Keratinocyte (primary cell): ENCODE measurements at places on chromosomes 3 and 15. TPM values are rescaled to one million over a fixed set of nuclear protein-coding genes. Genes with fewer than 3 reads are reported as not detected.

GRCh38 chr3:37554364-37554763 is 307.3 kb upstream of the CTDSPL start:
- no peaks in the 10 kb centered on the region for H3K36me3 ChIP-seq
- H3K4me3 ChIP-seq, result no peak overlapping the region
- H3K27ac ChIP-seq, result no peak overlapping the region
- no peak for DNase-seq
- no peaks in the 10 kb centered on the region for H3K27me3 ChIP-seq

- H3K4me3 ChIP-seq, result no peak overlapping the region
- no peak overlapping the region for H3K27ac ChIP-seq
- H3K36me3 ChIP-seq, result no peaks in the 10 kb centered on the region
- DNase-seq, result no peak
Observed at GRCh38 chr3:57160076-57160764, 4.9 kb downstream of the IL17RD start.

- H3K4me1 ChIP-seq, result no peaks in the 10 kb centered on the region
- DNase-seq, result no peak
- no peak overlapping the region for H3K4me3 ChIP-seq
- no peaks in the 10 kb centered on the region for H3K27me3 ChIP-seq
Observed at GRCh38 chr3:127296166-127296565, 8.3 kb upstream of the PRR20G start.

DNA sequence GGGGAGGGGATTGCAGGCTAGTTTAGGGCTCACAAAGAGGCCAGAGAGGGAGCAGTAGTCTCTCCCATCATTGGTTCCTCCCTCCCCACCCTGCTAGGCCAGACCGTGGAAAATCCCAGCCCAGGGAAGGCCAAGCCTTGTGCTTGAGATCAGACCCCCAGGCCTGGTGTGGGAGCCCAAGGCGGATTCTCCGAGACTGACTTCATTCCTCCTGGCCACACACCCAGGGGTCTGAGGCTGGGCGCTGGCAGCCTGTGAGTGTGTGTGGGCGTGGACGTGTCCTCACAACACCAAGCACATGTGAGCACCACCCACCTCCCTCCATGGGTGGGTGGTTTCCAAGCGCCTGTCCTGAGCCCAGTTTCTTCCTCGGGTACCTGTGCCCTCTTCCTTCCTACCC is 4.1 kb downstream of the LOXL1 start:
- no peak overlapping the region for H3K27ac ChIP-seq
- no peak overlapping the region for H3K4me3 ChIP-seq
- H3K27me3 ChIP-seq, result no peaks in the 10 kb centered on the region
- H3K36me3 ChIP-seq, result no peaks in the 10 kb centered on the region
- no peak for DNase-seq

GRCh38 chr3:55074796-55075195 is 146.9 kb upstream of the LRTM1 start:
- no peak overlapping the region for H3K27ac ChIP-seq
- no peaks in the 10 kb centered on the region for H3K27me3 ChIP-seq
- no peaks in the 10 kb centered on the region for H3K4me1 ChIP-seq
- no peak overlapping the region for H3K4me3 ChIP-seq

DNA sequence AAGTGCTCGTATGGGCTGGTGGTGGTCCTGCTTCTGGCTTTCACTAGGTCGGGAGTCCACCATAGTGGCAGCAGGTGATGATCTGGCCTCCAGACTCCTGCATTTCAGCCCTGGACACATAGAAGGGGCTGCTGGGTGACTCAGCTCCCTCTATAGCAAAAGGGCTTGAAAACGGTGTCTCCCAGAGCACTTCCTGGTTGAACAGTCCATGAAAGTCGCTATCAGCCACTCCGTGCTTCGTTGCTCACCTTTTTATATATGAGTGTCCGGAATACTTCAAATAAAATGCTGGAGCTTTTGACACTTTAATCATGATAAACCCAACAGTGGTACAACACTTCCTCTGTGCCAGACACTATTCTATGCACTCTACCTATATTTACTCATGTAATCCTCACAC is 213.2 kb downstream of the PDZRN3 start:
- no peaks in the 10 kb centered on the region for H3K4me1 ChIP-seq
- no peak overlapping the region for H3K27ac ChIP-seq
- H3K27me3 ChIP-seq, result no peaks in the 10 kb centered on the region
- no peak for DNase-seq

GRCh38 chr3:10666621-10667020 is 149.4 kb upstream of the SLC6A11 start:
- H3K4me1 ChIP-seq, result no peaks in the 10 kb centered on the region
- no peaks in the 10 kb centered on the region for H3K36me3 ChIP-seq
- DNase-seq, result no peak
- H3K27me3 ChIP-seq, result peaks cover 10% of the 10 kb centered on the region
- no peak overlapping the region for H3K27ac ChIP-seq
- no peak overlapping the region for H3K4me3 ChIP-seq

GRCh38 chr3:30232142-30232541 is 374.3 kb upstream of the TGFBR2 start:
- H3K27me3 ChIP-seq, result no peaks in the 10 kb centered on the region
- H3K36me3 ChIP-seq, result no peaks in the 10 kb centered on the region
- H3K4me3 ChIP-seq, result no peak overlapping the region
- DNase-seq, result no peak
- no peak overlapping the region for H3K27ac ChIP-seq

DNA sequence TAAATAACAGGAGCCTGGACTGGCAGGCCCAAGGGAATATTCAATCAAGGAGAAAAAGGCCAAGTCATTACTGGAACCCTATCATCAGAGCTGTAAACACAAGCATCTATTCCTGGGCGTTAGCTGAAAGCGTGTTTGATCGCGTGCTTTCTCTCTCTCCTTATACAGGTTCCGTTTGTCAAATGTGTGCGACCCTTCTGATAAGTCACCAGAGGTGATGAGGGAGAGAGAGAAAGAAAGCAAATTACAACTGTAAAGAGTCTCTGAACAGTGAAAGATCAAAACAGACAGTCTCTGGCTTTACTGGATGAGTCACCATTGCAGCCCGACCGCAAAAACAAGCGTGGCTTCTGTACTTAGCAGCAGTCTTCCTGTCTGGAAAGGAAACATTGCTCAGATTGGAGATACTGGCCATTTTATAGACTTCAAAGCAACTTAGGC is 39.5 kb upstream of the TPRG1 start:
- H3K27ac ChIP-seq, result no peak overlapping the region
- H3K4me3 ChIP-seq, result no peak overlapping the region
- peak; percentile 13 for DNase-seq
- no peaks in the 10 kb centered on the region for H3K27me3 ChIP-seq

DNA sequence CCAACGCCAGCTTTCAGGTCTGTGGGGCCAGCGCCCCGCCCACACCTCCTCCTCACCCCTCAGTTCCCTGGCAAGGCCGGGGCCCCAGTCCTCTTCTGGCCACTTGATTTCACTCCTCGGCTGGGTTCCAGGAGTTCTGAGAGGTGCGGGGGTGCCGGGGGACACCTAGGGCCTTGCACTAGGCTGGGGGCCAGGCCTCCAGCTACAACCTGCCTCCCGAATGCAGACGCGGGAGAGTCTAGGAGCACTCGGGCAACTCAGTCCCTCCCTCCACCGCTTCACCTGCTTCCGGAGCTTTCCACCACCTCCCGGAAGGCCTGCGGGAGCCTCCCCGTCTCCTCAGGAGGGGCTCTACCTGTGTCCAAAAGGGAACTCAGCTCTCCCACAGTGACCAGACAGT is 35.6 kb downstream of the TNK2 start:
- no peak overlapping the region for H3K27ac ChIP-seq
- peaks cover 14% of the 10 kb centered on the region for H3K4me1 ChIP-seq
- DNase-seq, result no peak
- H3K27me3 ChIP-seq, result no peaks in the 10 kb centered on the region
- H3K36me3 ChIP-seq, result peaks cover 34% of the 10 kb centered on the region

DNA sequence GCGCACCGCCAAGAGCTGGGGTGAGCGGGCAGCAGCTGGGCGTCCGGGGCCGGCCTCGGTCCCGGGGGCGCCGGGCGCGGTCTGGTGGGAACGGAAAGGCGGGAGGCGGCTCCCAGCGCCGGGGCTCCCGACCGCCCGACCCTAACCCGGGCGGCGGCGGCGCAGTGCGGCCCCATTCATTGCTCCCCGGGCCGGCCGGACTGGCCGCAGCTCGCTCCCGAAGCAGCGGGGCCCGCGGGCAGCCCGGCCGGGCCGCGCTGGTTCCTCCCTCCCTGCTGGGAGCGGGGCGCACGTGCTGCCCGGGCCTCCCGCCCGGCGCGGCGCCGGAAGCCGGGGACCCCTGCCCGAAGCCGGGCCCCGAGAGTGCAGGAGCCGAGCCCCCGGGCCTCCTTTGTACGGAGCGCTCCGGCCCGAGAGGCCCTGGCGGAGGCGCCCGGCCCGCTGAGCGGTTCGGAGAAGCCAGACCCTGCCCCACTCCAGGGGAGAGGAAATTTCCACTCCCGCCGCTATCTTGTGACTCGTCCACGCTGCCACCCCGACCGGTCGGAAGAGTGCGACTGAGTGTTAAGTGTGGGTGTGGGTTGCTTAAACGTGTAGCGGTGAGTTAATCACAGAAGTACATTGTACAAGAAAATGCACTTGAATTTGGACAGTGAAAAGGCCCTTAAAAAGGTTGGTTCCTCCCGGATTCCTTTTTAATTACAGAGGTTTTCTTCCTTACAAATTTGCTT is 613 bp downstream of the ATP1B3 start:
- peaks cover 4% of the 10 kb centered on the region for H3K36me3 ChIP-seq
- peaks cover 19% of the 10 kb centered on the region for H3K4me1 ChIP-seq
- H3K27me3 ChIP-seq, result no peaks in the 10 kb centered on the region
- H3K27ac ChIP-seq, result peak overlapping the region; percentile 91

DNA sequence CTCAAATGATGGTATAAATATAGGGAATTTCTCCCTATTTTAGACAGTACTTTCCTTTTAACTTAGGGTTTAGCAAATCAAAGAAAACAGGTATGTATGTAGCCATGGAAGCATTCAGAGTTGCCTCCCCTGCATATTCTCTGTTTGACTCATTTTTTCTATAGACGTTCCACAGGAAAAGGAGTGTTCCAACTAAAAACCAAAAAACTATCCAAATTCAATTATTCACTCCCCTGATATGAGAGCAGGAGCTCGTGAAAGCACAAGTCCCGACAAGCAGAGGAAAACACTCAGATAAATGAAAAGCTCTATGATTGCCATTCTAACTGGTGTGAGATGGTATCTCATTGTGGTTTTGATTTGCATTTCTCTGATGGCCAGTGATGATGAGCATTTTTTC is 119.5 kb downstream of the FRMD5 start:
- H3K4me1 ChIP-seq, result peaks cover 30% of the 10 kb centered on the region
- H3K27ac ChIP-seq, result peak overlapping the region; percentile 78
- DNase-seq, result peak; percentile 55
- H3K4me3 ChIP-seq, result no peak overlapping the region

DNA sequence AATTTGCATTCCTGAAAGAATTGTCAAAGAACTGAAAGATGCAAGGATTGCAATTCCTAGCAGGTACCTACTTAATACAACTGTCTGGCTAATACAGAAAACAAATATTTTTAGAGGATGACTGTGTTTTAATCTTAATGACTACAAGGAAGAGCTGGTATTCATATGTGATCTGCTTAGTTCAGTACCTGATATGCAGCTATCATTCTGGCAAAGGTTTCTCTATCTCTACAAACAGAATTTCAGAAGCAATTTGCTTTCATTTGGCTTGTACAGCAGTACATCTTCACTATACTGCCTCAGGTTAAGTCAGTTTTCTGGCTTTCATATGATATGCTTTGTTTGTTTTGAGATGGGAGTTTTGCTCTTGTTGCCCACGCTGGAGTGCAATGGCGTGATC is 51.3 kb downstream of the TBL1XR1 start:
- H3K27me3 ChIP-seq, result no peaks in the 10 kb centered on the region
- DNase-seq, result no peak
- peak overlapping the region; percentile 23 for H3K27ac ChIP-seq
- peaks cover 44% of the 10 kb centered on the region for H3K4me1 ChIP-seq
- H3K36me3 ChIP-seq, result no peaks in the 10 kb centered on the region

GRCh38 chr3:169965562-169966427 is 812 bp upstream of the SEC62 start:
- no peak for DNase-seq
- no peaks in the 10 kb centered on the region for H3K36me3 ChIP-seq
- H3K4me1 ChIP-seq, result peaks cover 17% of the 10 kb centered on the region
- H3K27ac ChIP-seq, result peak overlapping the region; percentile 90

DNA sequence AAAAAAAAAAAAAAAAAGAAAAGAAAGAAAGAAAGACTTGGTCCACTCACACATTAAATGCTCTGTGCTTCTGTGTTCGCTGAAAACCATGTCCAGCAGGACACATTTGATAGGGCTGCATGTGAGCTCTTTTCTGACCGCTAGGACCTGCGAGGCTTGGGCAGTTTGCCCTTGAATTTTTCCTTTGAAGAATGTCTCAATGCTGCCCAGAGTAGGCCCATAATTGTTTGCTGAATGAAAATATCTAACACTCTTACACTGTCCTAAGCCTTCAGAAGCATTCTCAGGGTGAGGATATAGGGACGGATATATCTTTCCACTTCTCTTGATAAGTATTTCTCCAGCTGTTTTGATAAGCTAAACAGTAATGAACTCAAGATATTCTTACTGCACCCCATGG is 6.0 kb downstream of the KIF9 start:
- no peak overlapping the region for H3K27ac ChIP-seq
- peaks cover 7% of the 10 kb centered on the region for H3K4me1 ChIP-seq
- no peaks in the 10 kb centered on the region for H3K27me3 ChIP-seq
- H3K36me3 ChIP-seq, result no peaks in the 10 kb centered on the region

DNA sequence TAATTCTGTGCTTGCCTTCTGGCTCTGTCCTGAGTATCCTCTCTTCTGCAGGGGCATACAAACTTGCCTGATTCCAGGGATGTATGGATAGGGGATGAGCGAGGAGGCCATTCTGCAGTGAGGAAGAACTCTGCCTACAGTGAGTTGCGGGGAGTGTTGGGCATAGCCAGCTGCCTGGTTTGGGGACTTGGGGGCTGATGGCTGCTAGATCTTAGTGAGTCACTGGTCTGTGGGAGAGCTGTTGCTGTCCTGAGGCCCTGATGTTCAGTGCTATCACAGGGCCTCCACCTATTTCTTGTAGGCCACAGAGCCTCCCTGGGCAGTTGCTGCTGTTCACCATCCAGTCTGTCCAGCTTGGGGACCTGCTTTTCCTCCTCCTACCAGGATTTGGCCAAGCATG is 20.3 kb downstream of the CDAN1 start:
- H3K27me3 ChIP-seq, result no peaks in the 10 kb centered on the region
- DNase-seq, result no peak
- no peak overlapping the region for H3K4me3 ChIP-seq
- no peak overlapping the region for H3K27ac ChIP-seq

- H3K27ac ChIP-seq, result no peak overlapping the region
- peaks cover 17% of the 10 kb centered on the region for H3K27me3 ChIP-seq
- no peaks in the 10 kb centered on the region for H3K4me1 ChIP-seq
- H3K36me3 ChIP-seq, result no peaks in the 10 kb centered on the region
- DNase-seq, result no peak
Observed at GRCh38 chr3:134802428-134803050, 7.5 kb downstream of the EPHB1 start.

- no peak overlapping the region for H3K27ac ChIP-seq
- no peaks in the 10 kb centered on the region for H3K27me3 ChIP-seq
- no peak for DNase-seq
- H3K36me3 ChIP-seq, result no peaks in the 10 kb centered on the region
- H3K4me1 ChIP-seq, result no peaks in the 10 kb centered on the region
Observed at GRCh38 chr15:23057707-23058106, 18.3 kb upstream of the TUBGCP5 start.

GRCh38 chr3:46701181-46701939 is at the start of gene TMIE:
Gene TMIE (plus strand): TSS chr3:46701392. CDS start chr3:46701488, 96 bp downstream.
- H3K4me1 ChIP-seq, result no peaks in the 10 kb centered on the region
- no peak for DNase-seq

- H3K4me1 ChIP-seq, result peaks cover 4% of the 10 kb centered on the region
- no peaks in the 10 kb centered on the region for H3K36me3 ChIP-seq
Observed at GRCh38 chr3:168138421-168138820, 42.7 kb upstream of the GOLIM4 start.

The NPAP1 gene
- polyA plus RNA-seq, result not detected in 3 replicates

The SPTSSB gene
- 0.25 to 2.6 TPM (median 2.3 TPM) in 3 replicates for polyA plus RNA-seq

The P2RY1 gene
- 0.45 to 1.1 TPM (median 1.1 TPM) in 3 replicates for polyA plus RNA-seq

The CYP8B1 gene
- polyA plus RNA-seq, result not detected in 3 replicates

The LNP1 gene
- polyA plus RNA-seq, result 0.19 to 0.95 TPM (median 0.64 TPM) in 3 replicates

The NOX5 gene
- polyA plus RNA-seq, result 0.09 to 0.18 TPM (median 0.16 TPM) in 3 replicates

The ADAMTS7 gene
- polyA plus RNA-seq, result 0.13 to 0.68 TPM (median 0.24 TPM) in 3 replicates

The SLC12A1 gene
- not detected in 3 replicates for polyA plus RNA-seq
